BJ (cell line): ENCODE measurements at places on chromosomes 3 and 15. TPM values are rescaled to one million over a fixed set of nuclear protein-coding genes. Genes with fewer than 3 reads are reported as not detected.

DNA sequence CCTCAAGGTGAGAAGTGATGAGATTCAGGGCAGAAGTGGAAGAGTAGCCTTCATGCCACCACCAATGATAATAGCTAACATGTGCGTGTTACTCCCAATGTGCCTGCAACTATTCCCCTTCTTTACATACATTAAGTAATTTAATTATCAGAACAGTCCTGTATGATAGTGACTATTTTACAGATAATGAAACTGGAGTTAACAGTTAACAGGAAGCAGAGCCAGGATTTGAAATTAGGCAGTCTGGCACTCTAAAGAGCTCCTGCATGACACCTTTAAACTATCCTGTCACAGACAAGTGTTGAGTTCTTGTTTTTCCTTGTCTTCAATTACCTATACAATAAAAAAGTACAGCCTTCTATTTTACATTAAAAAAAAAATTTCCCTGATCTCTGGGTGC, 148.8 kb downstream of the LEKR1 start:
- DNase-seq: no peak

DNA sequence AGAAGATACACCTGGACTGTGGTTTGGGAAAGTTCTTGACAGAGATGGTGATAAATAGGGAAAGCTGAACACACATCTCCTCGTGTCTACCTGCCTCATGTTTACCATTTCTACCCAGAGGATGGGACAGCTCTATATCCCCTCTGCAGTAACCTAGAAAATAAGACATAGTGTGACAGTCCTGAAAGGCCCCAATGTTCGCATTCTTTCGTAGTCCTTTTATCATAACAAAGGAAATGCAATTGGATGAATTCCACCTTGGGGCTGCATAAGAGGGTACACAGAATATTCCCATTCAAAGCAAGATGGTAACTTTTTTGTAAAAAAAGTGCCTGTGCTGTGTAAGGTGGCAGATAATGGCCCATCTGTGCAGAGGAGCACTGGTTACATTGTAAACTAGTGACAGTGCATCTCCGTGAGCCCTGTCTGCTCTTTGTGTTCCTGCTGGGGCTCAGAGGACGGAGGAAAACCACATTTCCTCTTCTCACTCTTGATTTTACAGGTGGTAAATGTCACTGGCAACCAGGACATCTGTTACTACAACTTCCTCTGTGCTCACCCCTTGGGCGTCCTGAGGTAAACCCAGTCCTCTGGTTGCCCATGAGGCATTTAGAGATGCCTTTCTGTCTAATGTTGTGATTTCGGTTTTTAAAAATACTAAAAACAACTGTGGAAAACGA, 74.3 kb downstream of the SIDT1 start:
- no peak for DNase-seq

The AADACL2 gene
- not detected in 2 replicates for polyA plus RNA-seq

GRCh38 chr3:39499651-39500273, 32.3 kb downstream of the MOBP start:
- no peak for DNase-seq

DNA sequence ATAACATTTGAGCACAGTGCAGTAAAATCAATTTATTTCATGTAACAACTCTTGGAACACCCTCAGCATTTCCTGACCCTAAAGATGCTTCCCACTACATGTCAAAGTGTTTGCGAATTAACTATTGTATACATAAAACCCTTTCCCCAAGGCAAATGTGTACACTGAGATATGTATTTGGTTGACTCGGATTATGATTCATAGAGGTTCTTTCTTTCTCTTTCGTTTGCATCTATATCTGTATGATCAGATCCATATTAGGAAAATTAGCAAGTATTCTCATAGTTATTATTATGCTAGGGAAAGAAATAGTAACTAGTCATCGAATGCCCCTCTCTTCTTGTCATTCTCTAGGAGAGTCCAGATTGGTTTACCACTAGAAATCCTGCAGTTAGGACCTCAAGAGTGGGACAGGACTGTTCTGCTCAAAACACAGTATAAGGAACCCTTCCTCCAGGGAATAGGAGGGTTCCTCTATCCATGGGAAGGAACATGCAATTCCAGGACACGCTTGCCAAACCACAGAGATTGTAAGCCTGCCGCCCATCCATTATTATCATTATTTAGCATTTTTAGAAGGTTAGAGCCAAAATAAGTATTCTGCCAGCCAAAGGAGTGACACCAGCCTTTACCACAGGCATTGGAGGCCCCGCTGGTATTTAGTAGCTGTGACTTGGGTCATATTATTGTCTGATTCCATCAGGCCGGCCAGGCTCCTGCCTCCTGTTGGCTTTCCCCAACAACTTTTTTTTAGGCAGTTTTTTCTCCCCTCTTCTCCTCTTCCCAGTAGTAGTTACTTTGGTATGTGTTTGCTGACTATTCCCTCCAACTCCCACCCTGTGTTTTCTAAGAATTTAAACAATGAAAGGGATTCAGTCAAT, 100.7 kb downstream of the GALK2 start:
- DNase-seq: no peak

The HOMER2 gene
- 0.83 and 1.4 TPM in 2 replicates for polyA plus RNA-seq

GRCh38 chr3:30688776-30689641, 82.6 kb downstream of the TGFBR2 start:
- DNase-seq: peak; percentile 52

DNA sequence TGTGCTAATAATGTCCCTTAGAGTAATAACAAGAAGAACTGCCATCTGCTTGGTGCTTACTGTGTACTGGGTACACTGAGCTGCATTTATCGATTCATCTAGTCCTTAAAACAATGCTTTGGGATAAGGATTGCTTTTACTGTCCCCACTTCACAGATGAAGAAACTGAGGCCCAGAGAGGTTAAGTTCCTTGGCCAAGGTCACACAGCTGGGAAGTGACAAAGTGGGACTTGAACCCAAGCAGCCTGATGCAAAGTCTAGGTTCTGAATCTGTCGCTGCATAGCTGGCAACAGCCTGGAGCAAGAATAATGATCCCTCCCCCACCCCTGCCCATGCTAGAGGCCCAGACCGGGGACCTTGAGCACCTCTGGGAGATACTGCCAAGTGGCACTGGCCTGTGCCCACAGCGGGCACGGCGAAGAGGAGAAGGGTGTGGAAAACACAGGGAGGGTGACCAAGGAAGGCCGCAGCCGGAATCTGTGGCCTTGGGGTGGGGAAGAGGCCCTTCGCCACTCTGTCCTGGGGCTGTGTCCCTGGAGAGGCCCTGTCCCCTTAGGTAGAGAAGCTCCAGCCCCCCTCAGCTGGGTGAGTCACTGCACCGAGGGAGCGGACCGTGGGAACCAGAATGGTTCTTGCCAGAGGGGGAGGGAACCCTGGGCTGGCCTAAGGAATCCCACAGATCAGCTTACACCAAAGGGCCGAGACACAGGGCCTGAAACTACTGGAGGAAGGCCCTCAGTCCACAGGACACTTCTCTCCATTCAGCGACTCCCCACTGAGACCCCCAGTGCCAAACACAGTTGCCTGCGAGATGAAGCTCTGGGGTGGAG, 3.5 kb downstream of the PLXND1 start:
- peak; percentile 86 for DNase-seq

- DNase-seq: no peak
Measured at GRCh38 chr3:77563012-77563411, 523.1 kb downstream of the ROBO2 start.

DNA sequence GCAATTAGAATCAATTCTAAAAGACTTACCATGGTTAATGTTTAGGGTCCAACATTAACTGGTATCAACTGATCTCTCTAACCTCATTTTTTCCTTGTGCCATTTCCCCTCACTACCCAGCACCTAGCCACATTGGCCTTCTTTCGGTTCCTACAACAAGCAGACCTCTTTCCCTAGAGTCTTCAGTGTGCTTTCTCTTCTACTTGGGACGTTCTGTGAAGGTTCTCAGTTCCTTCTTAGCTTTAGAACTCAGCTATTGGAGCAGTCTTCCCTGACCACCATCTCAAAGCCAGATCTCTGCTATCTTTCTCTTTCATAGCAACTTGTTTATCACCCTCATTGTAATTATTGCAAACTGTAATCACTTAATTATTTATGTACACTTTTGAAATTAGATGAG, 31.5 kb upstream of the MINDY4B start:
- DNase-seq: no peak

The TMOD2 gene
- 1.1 and 2.2 TPM in 2 replicates for polyA plus RNA-seq

DNA sequence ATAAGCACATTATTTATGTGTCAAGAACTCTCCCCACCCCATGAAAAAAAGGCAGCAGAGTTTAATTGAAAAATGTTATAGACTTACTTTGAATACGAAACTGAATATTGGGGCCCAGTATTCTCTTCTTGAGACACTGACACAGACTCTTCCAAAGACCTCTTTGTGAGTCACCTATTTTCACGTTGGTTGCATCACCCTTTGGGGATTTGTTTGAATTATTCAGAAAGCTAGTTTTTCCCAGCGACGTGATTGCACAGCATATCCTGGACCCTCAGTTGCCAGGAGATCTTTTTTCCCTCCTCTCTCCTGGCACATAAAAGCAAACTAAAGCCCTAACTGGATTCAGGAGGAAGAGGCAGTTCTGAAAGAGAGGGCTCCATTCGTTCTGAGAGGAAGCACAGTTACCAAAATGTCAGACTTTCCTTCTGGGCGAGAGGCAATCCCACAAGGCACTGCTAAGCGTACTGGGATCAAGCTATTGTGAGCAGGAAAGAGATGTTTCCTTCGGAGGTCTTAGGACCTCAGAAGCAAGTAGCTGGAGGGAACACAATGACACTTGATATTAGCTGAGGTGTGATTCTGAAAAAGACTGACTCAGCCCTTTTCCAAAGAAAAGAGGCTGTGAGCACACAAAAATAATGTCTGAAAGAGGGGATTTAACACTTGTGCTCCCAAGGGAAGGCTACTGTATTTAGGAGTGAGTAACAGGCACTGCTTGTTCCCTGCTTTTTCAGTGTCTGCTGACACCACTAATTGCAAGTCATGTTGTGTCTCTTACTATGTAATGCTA, 65.8 kb upstream of the CADPS start:
- DNase-seq: no peak

The A4GNT gene
- not detected in 2 replicates for polyA plus RNA-seq

DNA sequence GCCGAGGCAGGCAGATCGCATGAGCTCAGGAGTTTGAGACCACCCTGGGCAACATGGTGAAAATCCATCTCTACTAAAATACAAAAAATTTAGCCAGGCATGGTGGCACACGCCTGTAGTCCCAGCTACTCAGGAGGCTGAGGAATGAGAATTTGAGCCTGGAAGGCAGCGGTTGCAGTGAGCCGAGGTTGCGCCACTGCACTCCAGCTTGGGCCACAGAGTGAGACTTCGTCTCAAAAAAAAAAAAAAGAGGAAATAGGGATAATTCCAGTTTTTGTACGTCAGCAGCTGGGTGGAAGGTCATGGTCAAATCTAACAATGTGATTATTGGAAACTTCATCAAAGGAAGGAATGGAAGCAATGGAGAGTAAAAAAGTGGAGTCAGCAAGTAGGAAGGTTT, 3.1 kb downstream of the CMC1 start:
- DNase-seq: no peak

GRCh38 chr3:131608296-131608695, 105.5 kb upstream of the MRPL3 start:
- DNase-seq: no peak

DNA sequence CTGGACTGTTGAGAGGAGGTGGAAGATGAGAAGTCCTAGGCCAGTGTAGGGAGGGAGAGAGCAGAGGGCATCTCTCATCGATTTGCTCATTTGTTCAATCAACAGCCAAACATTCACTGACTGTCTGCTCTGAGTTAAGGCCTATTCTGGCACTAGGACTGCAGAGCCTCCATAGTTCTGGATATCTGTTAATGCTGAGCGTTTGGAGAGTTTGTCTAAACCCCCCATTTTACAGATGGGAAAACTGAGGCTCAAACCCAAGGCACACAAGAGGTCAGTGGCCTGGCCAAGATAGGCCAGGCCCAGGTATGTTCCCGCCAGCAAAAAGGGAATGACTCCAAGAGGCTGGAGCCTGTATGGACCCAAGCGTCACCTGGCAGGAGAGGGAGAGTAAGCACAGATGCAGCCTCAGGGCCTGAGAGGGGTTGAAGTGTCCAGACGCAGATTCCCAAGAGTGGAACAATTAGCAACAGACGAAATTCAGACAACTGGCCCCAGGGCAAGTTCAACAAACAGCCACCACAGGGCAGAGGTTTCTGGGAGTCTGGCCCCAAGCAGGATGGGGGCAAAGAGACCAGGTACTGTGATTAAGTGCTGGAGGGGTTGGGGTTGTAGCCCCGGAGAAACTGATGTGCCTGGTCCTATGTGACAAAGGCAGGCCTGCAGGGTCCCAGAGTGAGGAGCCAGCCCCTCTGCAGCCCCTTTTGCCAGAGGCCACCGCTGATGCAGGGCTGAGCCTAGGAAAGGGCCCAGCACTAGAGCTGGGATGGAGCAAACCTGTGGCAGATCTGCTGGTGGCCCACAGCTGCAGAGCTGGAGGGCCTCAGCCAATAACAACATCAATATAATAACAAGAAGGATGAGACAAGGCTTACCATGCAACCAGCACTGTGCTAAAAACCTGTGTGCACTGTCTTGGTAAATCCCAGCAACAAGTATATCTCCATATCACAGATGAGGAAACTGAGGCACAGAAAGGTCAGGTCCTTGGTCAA, 245.1 kb upstream of the TLE3 start:
- no peak for DNase-seq

The HHLA2 gene
- polyA plus RNA-seq: not detected in 2 replicates

- DNase-seq: no peak
Measured at GRCh38 chr3:101574388-101575112, 570 bp downstream of the PCNP start.

The CPLX3 gene
- not detected in 2 replicates for polyA plus RNA-seq

DNA sequence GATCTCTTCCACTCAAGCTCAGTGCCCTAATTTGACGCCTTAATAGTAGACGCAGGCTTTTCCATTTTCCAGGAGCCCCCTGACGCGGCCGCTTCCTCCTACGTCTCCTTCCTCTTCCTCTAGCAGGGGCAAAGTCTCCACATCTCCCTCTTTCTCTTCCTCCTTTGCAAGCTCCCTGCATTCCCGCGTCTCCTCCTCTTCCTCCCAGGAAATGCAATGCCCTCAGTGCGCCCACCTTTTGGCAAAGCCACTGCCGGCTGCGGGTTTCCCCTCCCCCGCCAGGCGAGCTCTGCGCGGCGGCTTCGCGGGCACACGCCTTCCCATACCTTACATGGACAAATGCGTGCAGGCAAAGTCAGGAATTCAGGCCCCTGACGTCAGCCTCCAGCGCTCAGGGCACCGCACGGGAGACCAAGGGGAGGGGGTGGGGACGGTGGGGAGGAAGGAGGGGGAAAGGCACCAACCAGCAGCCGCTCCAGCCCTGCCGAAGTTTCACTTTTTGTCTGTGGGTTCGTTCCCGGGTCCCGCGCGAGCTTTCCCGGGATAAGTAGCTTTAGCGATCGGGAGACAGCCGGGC, 432 bp upstream of the LPP start:
- peak; percentile 52 for DNase-seq
